ENCODE measurements at places on chromosomes 1 and 21.

GRCh38 chr21:28770867-28771661 lies 221.6 kb downstream of the LTN1 start:
- DNase-seq: no peak

- DNase-seq: no peak
These were observed at the start of gene CELSR2 for GRCh38 chr1:109248797-109249629. Gene CELSR2 (plus strand): TSS chr1:109249539. CDS start chr1:109250080, 541 bp downstream.

GRCh38 chr1:221794079-221794670 lies 52.3 kb upstream of the DUSP10 start:
- DNase-seq: no peak

DNA sequence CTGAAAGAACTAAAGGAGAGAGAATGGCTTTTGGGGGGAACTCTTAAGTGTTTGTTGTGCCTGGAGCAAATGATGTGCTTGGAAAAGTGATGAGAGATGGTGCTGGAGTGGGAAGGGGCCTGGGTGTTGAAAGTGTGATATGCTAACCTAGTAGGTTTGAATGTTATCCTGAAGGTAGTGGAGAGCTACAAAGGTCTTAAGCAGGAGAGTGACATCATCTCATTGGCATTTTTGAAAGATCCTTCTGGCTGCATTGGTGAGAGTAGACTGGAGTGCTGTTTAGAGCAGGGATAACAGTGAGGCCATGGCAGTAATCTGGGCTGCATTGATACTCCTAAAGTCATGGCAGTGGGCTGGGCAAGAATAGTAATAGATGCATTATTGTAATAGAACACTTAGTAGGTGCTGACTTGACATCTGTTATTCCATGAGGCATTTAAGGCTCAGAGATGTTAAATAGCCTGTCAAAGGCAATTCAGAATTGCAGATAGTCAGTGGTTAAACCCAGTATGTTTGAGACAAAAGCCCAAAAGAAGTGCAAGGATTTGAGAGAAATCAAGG lies 44.5 kb downstream of the MDM4 start:
- no peak for DNase-seq

DNA sequence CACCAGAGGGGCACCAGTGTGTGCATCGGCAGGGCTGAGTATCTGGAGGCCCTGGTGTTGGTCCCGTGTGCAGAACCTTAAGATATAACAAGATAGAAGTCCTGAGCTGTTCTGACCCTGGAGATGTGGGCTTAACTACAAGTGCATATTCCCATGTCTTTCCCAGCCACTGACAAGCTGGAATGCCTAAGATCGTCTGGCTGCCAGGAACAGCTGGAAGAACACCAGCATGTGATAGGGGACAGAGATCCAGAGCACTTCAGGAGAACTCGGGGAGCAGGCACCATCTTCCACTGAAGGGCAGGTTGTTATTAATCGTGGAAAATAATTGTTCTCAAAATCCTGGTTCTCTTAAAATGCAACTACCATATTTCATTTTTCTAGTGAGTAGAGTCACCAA lies 419.9 kb upstream of the RUNX1 start:
- no peak for DNase-seq

GRCh38 chr1:207966521-207966920 lies 55.6 kb upstream of the CD34 start:
- no peak for DNase-seq

GRCh38 chr1:3741566-3742438 lies 10.4 kb upstream of the CCDC27 start:
- DNase-seq: no peak

DNA sequence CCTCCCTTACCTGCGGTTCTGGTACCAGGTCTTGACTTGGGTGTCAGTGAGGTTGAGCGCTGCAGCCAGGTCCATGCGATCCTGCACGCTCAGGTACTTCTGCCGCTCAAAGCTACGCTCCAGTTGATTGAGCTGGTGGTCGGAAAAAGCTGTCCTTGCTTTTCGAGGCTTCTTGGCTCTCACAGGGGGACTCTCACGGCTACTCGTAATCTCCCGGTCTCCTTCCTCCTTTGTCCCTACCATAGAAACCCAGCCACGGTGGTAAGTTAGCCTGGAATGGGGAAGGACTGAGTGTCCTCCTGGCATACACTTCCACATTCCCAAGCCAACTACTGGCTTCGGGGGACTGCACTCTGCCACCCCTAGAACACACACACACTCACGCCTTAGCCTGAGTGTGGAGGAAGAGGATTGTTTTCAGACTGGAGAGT lies 2.6 kb downstream of the BARHL2 start:
- DNase-seq: no peak

All from cortex of kidney (tissue), 1 donor.